ENCODE measurements at places on chromosomes 7 and 10.

DNA sequence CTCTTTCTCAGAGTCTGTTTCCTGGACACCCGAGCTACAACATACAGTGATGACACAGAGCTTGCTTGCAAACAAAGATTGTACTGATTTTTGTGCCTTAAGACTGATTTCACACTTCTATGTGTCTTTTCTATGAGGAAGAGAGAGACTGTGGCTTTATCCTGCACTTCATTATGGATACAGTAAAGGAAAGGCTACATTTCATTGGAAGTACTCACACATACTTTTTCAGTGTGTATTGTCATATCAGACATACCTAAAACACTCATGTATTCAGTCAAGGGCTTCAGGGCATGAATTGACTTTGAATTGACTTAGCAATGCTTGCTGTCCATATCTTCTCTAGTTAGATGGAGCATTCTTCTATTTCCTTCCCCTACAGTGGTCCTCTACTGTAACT is 135.5 kb upstream of the IMMP2L start:
- no peak for DNase-seq
- H3K4me3 ChIP-seq = no peak overlapping the region
- H3K36me3 ChIP-seq = no peaks in the 10 kb centered on the region
- no peak overlapping the region for H3K27ac ChIP-seq

DNA sequence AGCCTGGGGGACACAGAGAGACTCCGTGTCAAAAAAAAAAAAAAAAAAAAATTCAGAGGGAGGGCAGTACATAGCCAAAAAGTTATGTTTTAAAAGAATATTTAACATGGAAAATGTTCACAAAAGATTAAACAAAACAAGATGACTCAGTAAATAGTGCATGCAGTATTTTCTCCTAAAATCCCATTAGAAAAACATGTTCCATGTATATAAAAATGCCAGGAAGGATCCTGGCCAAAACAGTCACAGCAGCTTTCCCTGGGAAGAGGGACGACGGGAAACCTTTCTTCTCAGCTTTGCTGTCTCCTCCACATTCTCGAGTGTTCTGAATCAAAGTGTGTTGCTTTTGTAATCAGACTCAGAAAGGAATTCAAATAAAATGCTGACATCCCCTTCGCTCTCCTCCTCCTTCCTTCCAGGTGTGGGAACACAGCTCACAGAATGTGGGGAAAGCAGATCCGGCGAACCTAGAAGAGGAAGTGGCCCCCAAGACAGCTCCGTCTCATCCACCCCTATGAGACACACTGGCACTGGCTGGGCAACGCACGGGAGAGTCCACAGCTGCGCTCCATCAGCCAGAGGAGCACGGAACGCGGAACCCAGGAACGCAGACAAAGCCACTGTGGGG is 139.4 kb downstream of the MAD1L1 start:
- no peaks in the 10 kb centered on the region for H3K27me3 ChIP-seq
- no peaks in the 10 kb centered on the region for H3K36me3 ChIP-seq
- H3K27ac ChIP-seq = no peak overlapping the region
- no peaks in the 10 kb centered on the region for H3K4me1 ChIP-seq
- no peak overlapping the region for H3K4me3 ChIP-seq

DNA sequence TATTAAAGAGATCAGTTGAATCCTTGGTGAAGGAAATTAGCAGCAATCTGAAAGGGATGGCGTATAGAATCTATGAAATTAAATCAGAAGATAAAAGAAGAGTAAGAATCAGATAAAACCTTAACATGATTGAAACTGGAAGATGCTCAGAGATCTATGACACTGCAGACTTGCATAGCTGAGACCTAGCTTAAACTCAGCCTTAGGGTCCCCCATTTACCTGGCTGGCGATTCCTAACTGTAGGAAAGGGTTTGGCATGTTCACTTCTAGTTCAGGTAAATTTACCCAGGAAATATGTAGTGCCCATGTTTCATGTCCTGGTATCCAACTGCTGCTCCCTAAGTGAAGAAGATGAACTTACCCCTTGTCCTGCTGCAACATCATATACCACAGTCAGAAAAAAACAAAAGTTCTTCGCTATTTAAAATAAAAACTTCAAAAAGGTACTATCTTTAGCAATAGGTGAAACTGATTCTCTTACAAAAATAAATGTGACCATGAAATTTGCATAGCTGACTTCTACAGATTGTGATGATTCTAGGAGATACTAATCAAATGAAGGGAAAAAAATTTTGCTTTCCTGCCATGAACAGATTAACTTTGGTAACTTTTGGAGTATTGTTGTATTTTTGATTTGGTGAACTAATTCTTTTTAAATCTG is 47.8 kb upstream of the TMEM243 start:
- H3K27ac ChIP-seq = no peak overlapping the region
- H3K36me3 ChIP-seq = no peaks in the 10 kb centered on the region
- H3K4me1 ChIP-seq = no peaks in the 10 kb centered on the region
- no peak for DNase-seq

GRCh38 chr10:91593834-91594233 is 39.0 kb downstream of the PPP1R3C start:
- peak overlapping the region; percentile 93 for H3K27ac ChIP-seq
- no peak for DNase-seq

DNA sequence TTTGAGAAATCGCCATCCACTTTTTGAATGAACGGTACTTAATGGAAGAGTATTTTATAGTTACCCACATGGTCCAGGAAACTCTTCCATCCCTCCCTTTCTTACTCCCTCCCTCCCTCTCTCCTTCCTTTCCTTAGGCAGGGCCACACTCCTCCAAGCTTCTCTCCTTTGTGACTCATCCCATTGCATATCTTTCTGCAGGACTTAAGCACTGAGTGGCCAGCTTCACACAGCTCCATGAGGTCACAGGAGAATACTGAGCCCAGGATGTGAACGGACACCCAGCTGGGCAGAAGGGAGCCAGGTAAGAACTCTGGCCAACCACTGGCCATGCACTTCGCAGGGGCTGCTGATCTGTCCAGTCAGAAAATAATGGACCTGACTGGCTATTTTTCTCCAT is 189.7 kb upstream of the ADCY1 start:
- H3K27me3 ChIP-seq = no peaks in the 10 kb centered on the region
- no peaks in the 10 kb centered on the region for H3K36me3 ChIP-seq
- H3K27ac ChIP-seq = no peak overlapping the region
- no peak for DNase-seq
- no peaks in the 10 kb centered on the region for H3K4me1 ChIP-seq

DNA sequence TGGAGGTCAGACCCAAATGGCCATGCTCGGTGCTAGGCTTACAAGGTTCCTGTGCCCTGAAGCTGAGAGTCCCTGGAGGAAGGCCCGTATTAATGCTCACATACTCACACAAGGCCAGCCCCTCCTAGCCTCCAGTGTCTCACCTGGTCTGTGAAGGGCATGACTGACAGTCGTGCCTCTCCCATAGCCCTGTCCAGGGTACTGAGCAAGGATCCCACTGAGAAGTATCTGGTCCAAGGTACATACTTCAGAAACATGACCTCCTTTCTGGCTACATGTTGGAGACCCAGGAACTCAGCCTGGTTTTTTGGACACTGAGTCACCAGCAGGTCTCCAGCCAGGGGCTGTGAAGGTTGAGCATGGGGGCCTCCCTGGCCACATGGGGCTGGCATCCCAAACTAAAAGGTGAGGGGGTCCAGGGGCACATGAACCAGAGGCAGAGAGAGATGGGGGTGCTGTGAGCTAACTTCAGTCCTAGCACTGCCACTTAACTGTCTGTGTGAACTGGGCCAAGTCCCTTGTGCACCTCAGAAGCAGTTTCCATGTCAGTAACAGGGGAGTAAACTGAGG is 17.6 kb upstream of the RASGEF1A start:
- no peaks in the 10 kb centered on the region for H3K36me3 ChIP-seq
- peaks cover 30% of the 10 kb centered on the region for H3K27me3 ChIP-seq

DNA sequence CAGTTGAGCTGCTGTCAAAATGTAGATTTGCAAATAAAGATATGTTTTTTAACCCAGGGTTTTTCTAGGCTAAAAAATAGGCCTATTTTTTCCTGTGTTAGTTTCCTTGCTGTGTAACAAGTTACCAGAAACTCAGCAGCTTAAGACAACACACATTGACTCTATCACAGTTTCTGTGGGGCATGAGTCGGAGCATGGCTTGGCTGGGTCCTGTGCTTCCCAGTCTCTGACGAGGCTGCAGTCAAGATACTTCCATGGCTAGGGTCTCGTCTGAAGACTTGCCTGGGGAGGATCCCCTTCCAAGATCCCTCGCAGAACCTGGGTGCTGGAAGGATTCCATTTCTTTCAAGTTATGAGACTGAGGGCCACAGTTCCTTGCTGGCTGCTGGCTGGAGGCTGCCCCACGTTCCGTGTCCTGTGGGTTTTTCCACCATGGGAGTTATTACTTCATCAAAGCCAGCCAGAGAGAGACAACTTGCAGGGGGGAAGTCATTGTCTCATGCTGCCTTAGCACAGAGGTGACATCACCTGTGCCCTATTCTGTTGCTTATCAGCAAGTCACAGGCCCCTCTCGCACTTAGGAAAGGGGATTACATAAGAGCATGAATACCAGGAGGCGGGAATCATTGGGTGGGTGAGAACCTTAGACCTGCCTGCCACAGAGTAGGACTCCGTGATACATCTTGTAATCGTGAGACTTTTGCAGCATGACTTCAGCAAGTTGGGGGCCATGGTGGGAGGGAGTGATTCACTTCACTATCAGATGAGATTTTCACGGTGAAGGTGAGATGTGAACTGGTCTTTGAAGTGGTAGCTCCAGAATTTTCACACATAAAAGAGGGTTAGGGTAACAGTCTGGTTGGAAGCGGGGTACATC is 77.9 kb downstream of the CCNY start:
- DNase-seq = no peak
- no peaks in the 10 kb centered on the region for H3K27me3 ChIP-seq
- H3K4me3 ChIP-seq = no peak overlapping the region
- no peak overlapping the region for H3K27ac ChIP-seq

GRCh38 chr7:75658369-75658768 is 80.4 kb downstream of the HIP1 start:
- H3K36me3 ChIP-seq = no peaks in the 10 kb centered on the region
- no peak overlapping the region for H3K4me3 ChIP-seq
- H3K27me3 ChIP-seq = no peaks in the 10 kb centered on the region
- H3K4me1 ChIP-seq = no peaks in the 10 kb centered on the region
